ENCODE measurements at places on chromosomes 13 and 19. TPM values are rescaled to one million over a fixed set of nuclear protein-coding genes. Genes with fewer than 3 reads are reported as not detected.

Gene ADGRE3
- not detected for total RNA-seq

Gene RASIP1
- total RNA-seq, result 1.9 TPM

Gene CEACAM21
- total RNA-seq, result not detected

Gene FBXO17
- total RNA-seq, result 10.6 TPM

Gene PDX1
- total RNA-seq, result 7.1 TPM

Gene ZNF98
- total RNA-seq, result not detected

Gene AP1M2
- 104 TPM for total RNA-seq

Gene ZSCAN4
- not detected for total RNA-seq

Gene ZNF577
- total RNA-seq, result 21.3 TPM

Gene MEGF8
- 49.5 TPM for total RNA-seq

Gene PSG1
- not detected for total RNA-seq

Gene LEUTX
- total RNA-seq, result not detected

Gene IFNL1
- not detected for total RNA-seq

Gene FAM124A
- total RNA-seq, result 0.76 TPM

Gene NLRP7
- 0.98 TPM for total RNA-seq

Gene TGFBR3L
- total RNA-seq, result 1.1 TPM

Gene APOC4
- total RNA-seq, result not detected

Gene FUT2
- total RNA-seq, result 13.3 TPM

Gene KIR2DL4
- total RNA-seq, result not detected

Gene IGSF23
- 0.93 TPM for total RNA-seq

Gene ZNF614
- total RNA-seq, result 10.4 TPM

Gene ERICH4
- 0.56 TPM for total RNA-seq

Gene SLAIN1
- 27.7 TPM for total RNA-seq

Gene CEACAM3
- not detected for total RNA-seq

Gene LINGO3
- total RNA-seq, result not detected

Gene PBX4
- total RNA-seq, result 2.1 TPM

Gene SMIM44
- not detected for total RNA-seq

Gene ZNF534
- not detected for total RNA-seq

Gene JAK3
- total RNA-seq, result 1.4 TPM

Gene SPACA4
- total RNA-seq, result not detected

Gene ZNF345
- total RNA-seq, result 10.9 TPM

Gene RHPN2
- 31.6 TPM for total RNA-seq

Gene CD209
- not detected for total RNA-seq

Gene REEP6
- 34.5 TPM for total RNA-seq
